Endothelial cell of umbilical vein (primary cell): ENCODE measurements at places on chromosomes 13 and 19. TPM values are rescaled to one million over a fixed set of nuclear protein-coding genes. Genes with fewer than 3 reads are reported as not detected.

GRCh38 chr19:45578861-45579260 lies 5.7 kb downstream of the OPA3 start:
- no peak for DNase-seq

GRCh38 chr19:18232540-18233223 lies 6.4 kb upstream of the PDE4C start:
- DNase-seq: no peak

The PCDH17 gene
- total RNA-seq: 4.2 and 5.0 TPM in 2 replicates

The RNF225 gene
- total RNA-seq: 0.58 TPM in 1 of 2 replicates, not detected in the other

The ZNF417 gene
- total RNA-seq: 10.6 and 17.8 TPM in 2 replicates

DNA sequence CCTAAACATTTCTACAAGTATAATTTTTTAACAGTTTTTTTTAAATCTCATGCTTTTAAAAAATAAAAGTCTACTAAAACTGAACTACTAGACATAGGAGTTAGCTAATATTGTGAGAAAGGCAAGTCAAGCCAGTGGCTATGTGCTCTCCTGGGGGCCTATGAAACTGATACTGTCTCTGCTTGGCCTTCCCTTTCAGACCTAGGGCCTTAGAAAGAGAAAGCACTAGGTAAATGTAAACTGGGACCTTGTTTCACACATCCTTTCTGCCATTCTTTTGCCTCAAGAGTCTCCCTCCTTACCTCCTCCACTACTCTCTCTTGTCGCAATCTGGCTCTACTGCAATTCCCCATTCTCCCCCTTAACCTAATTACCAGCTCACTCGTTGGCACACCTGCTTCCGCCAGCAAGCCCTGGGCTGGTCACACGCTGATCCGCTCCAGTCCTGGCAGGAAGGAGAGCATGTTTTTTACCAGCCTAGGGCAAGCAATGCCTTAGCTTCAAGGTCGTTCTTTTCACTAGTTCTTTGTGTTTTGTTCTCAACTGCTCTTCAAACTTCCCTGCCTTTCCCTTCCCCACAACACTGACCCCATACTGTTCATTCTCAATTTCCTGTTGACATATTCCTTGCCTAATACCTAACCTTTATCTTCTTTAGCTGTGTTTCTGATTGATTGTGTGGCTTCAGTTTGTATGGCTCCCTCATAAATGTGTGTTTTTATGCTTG lies 23.1 kb downstream of the TBC1D4 start:
- peak; percentile 20 for DNase-seq

The CBARP gene
- 9.2 and 9.6 TPM in 2 replicates for total RNA-seq

The SKA3 gene
- 25.9 and 28.7 TPM in 2 replicates for total RNA-seq

The RETN gene
- total RNA-seq: not detected in 2 replicates

DNA sequence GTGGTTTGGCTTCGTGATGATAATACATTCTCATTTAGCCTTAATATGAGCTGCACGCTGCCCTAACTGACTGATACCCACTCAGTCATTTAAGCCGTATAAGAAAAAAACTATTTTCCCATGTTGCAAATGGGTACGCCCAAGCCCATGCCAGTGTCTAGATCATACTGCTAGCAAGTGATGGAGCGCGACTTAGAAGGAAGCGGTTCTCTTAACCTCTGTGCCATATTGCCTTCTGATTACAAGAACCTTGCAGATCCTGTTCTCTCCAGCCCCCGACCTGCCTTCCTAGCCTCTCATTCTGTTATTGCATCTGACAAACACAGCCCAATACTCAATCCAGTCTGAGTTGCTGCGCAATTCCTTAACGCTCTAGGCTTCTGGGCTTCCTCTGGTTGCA lies 603 bp downstream of the GPALPP1 start:
- DNase-seq: no peak

The FFAR3 gene
- total RNA-seq: not detected in 2 replicates

The DCT gene
- not detected in 2 replicates for total RNA-seq

DNA sequence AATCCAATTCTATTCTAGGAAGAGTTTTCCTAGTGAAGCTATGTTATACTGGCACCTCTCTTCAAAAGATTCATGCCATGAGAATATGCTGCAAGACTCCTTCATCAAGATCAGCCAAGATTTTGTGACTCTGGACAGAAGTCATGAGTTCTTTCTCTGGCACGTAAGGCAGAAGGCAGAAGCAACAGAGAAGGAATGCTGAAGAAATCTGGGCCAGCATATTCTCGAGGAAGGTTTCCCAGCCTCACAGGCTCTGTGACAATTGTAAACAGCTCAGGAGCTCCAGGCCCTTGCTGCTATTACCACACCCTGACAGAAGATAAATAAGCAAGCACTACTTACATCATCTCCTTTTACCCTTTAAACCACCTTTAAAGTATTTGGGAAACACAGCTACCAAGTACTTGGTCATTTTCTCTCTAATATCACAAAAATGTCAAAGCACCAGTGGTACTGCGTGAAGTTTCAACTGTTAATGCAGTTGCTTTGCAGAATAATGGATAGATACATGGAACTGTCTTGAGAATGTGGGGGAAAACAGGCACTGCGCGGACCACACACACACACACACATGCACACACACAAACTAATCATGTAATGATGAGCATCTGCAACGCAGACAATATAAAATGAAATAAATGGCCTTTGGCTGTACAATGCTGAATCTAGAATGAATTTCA lies 55.4 kb downstream of the INTS6 start:
- DNase-seq: no peak

GRCh38 chr19:45352062-45352461 lies 11.5 kb downstream of the KLC3 start:
- DNase-seq: no peak

The GNA15 gene
- not detected in 2 replicates for total RNA-seq

The ZNF430 gene
- total RNA-seq: 11.1 and 13.4 TPM in 2 replicates

DNA sequence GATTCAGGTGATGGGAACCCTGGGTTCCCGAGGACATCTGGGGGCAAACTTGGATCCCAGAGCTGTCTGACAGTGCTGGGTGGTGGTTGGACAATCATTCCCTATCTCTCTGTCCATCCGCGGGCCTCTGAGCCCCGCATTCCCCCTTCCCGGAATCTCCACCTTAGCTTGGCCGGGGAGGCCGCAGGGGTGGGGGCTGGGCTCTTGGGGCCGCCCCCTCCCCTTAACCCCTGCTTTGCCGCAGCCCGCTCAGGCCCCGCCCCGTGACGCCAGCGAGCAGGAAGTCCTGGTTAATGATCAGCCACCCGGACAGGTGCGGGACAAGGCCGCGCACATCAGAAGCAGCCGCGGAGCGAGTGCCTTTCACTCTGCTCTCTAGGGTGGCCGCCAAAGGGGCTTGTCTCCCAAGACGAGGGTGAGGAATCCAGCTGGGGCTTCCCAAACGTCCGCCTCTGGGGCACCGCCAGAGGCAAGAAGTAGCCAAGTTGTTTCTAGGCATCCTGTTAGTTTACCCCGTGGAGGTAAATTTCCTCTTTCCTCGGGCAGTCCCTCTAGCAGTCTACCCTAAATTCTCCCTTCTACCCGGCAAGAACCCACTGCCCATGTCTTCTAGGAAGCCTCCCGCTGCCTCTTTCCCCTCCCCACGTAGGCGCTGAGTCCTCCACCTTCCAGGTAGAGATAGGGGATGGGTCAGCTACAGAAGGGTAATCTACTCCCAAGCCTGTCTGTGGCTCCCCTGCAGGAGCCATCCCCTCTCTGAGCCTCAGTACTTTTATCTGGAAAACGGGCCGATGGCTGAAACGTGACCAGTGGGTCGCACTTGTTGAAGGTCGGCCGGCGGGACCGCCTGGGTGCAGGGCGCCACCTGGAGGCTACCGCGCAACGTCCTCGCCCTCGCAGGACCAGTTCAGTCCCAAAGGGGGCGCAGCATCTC lies 3.0 kb downstream of the IRF2BP1 start:
- peak; percentile 95 for DNase-seq

- no peak for DNase-seq
These were observed 54.8 kb downstream of the ABCC4 start for GRCh38 chr13:95246292-95247082.

DNA sequence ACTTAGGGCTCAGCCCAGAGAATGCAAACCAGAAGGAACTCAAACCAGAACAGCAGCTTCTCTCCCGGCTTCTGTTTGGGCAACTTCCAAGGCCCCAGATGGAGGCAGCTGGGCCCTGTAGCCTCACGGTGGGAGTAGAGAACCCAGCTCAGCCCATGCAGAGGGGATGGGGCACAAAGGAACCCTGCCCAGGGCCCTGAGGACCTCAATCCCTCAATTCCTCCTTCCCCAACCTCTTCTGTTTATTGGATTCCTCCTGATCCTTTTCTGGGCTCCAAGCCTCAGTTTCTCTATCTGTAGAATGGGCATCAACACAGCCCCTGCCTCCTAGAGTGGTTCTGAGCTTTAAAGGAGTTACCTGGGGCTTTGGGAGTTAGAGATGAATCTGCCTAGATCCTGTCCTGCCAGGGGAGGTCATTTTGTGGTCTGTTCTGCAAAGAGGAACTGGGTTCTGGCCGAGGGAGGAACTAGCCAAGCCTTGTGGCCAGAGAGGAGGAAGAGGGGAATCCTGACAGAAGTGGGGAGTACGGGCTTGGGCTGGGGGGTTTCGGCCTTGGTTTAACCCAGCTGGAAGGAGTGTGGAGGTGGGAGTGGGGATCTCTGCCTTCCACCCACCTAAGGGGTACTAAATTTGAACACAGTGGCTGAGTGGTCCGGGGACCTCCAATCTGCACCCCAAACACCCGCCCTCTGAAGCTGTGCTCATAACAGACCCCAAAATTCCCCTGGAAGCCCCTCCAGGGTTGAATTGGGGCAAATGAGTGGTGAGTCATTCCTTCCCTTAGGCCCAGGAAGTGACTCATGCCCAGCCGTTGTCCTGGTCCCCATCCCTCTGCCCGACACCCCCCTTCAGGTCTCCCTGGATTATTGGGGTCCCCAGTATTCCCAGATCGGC lies 2.7 kb downstream of the ADGRE5 start:
- DNase-seq: no peak

- DNase-seq: no peak
These were observed 1.2 kb upstream of the PLPP2 start for GRCh38 chr19:292281-292884.

- DNase-seq: no peak
These were observed 18.5 kb downstream of the TMED1 start for GRCh38 chr19:10817291-10818038.

DNA sequence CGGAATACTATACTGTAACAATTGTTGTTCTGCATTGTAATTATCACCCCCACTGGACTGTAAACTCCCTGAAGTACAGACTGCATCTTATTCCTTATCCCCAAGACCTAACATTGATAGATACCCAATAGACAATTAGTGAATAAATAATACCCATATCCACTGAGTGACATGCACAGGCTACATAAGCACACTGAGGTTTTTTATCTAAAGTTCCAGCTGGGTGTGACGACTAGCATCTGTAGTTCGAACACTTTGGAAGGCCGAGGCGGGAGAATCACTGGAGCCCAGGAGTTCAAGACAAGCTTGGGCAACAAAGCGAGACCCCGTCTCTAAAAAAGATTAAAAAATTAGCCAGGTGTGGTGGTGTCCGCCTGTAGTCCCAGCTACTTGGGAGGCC lies 2.5 kb downstream of the KPNA3 start:
- no peak for DNase-seq

DNA sequence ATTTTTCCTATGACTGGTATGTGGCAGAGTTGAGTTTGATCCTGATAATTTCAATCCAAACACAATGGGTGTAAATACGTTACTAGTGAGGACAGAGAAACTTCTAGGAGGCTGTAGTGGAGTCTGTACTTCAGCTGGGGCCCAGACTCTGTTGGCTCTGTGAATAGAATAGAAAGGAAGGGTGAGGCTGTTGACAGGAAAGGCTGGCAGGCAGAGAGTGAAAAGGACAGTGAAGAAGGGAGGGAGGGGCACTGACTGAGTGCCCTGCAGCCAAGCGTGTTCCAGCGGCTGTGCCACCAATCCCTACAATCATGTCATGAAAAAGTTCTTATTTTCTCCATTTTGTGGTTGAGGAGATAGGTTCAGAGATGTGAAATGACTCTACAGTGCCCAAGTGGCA lies 80.5 kb downstream of the MBNL2 start:
- DNase-seq: peak; percentile 57

DNA sequence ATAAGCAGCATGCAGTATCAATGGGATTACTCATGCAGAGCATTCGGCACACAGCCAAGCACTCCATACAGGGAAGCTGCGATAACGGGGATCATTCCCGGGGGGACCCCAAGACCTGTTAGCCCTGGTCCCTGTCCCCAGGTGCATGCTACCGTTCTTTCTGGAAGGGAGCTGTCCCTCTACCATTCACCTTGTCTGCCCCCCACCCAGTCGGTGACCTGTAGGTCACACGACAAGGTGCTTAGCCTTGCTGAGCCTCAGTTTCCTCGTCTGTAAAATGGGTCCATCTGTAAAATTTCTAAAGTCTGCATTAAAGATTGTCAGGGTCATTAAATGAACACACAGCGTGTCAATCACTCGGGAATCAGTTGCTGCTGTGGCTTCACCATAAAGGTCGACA lies 6.8 kb upstream of the ACP7 start:
- no peak for DNase-seq

DNA sequence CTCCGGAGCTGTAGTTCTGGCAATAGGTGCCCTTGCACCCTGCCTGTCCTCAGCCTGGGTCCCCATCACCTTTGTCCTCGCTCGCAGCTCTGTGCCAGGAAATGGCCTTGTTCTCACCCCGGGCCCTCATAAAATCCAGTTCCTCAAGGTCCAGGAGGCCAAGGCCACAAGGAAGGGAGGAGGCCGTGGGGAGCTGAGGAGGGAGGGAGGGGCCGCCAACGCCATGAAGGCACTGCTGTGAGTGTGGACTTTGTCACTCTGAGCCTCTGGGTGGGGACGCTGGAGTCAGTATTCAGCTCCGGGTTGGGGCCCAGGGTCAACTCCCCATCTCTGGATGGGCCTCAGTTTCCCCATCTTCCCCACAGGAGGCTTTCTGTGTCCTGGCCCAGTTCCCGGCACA lies 9.2 kb upstream of the GNA11 start:
- no peak for DNase-seq

The NMRK2 gene
- total RNA-seq: not detected in 2 replicates

GRCh38 chr19:39194832-39195542 lies 1.8 kb upstream of the NCCRP1 start:
- DNase-seq: no peak

DNA sequence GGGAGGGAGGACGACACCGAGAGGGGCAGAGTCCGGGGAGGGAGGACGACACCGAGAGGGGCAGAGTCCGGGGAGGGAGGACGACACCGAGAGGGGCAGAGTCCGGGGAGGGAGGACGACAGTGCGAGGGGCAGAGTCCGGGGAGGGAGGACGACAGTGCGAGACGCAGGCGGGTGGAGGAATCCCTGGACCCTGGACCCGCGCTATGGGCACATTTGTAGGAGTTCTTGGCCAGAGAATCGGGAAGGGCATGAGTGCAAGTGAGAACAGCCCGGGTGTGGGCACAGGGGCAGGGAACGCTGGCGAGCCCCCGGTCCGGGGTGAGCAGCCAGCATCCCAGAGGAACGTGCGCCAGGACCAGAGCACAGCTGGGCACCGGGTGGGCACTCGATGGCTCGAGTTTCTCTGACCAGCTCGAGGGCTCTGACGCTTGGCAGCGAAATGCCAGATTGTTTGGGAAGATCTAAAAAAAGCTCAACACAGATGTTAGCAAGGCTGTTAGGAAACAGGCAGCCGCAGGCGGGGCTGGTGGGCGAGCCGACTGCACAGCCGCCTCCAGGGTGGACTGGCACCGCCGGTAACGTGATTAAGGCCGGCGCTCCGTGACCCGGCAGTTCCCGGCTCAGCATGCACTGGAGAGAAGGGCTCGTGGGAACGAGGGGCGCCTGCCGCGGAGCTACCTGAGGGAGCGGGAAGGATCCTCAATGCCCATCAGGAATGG lies 17.9 kb upstream of the C2CD4C start:
- DNase-seq: no peak

The MISP3 gene
- 0.31 TPM in 1 of 2 replicates, not detected in the other for total RNA-seq

The ZNF426 gene
- 14.6 and 16.1 TPM in 2 replicates for total RNA-seq

GRCh38 chr13:41015920-41016319 lies 3.2 kb downstream of the ELF1 start:
- DNase-seq: no peak

The PSPN gene
- total RNA-seq: 1.0 and 1.2 TPM in 2 replicates

GRCh38 chr19:35349614-35350521 lies 2.2 kb downstream of the FFAR1 start:
- no peak for DNase-seq
